ENCODE measurements at places on chromosomes 13 and 19. TPM values are rescaled to one million over a fixed set of nuclear protein-coding genes. Genes with fewer than 3 reads are reported as not detected.

- H3K4me1 ChIP-seq = no peaks in the 10 kb centered on the region
- no peak within 1 kb of the TSS for H3K4me3 ChIP-seq
- no peaks in the 10 kb centered on the region for H3K27me3 ChIP-seq
- H3K27ac ChIP-seq = no peak within 1 kb of the TSS
These were observed at the start of gene LILRA5 for GRCh38 chr19:54312436-54313377. Gene LILRA5, minus strand, starts transcription at chr19:54313166. Its CDS starts 147 bp downstream, at chr19:54313019.

DNA sequence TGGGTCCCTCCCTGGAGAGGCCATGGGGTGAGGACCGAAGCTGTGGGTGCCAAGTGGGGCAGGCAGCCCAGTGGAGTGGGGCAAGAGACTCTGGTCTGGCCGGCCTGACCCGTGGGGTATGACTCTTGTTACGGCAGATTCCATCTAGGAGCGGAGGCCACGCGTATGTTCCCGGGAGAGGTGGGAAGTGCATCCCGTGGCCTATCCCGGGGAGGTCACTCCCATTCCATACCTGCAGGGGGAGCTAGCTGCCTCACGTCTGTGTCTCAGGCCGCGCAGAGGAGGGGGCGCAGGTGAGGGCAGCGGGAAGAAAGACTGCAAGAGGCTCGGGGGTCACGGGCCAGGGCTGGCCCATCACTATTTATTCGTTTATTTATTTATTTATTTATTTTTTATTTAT is 4.9 kb downstream of the CSNK1G2 start:
- no peak overlapping the region for H3K4me3 ChIP-seq
- no peaks in the 10 kb centered on the region for H3K27me3 ChIP-seq
- H3K4me1 ChIP-seq = peaks cover 26% of the 10 kb centered on the region
- DNase-seq = peak; percentile 36
- no peak overlapping the region for H3K27ac ChIP-seq

DNA sequence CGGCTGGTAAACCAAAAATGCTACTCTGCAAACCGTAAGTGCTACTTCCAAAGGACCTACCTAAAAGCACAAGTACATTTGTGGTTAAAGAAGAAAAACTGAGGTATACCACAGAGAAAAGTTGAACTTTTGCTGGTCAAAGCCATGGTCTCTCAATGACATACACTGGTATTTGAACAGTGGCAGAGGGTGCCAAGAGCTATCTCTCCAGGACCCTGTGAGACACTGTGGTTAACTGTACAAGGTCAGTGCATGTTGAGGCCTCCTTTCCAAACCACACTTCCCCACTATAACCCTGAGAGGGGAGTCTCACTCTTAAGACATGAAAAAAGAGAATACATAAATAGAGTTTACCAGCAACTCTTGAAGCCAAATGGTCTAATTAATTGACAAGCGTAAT is 49.5 kb downstream of the COL4A1 start:
- no peaks in the 10 kb centered on the region for H3K36me3 ChIP-seq
- no peak overlapping the region for H3K27ac ChIP-seq
- no peak overlapping the region for H3K4me3 ChIP-seq
- H3K27me3 ChIP-seq = no peaks in the 10 kb centered on the region
- no peak for DNase-seq

GRCh38 chr19:12270854-12271253 is 23.8 kb downstream of the ZNF44 start:
- DNase-seq = no peak
- H3K4me1 ChIP-seq = no peaks in the 10 kb centered on the region
- H3K4me3 ChIP-seq = peak overlapping the region; percentile 9
- H3K36me3 ChIP-seq = peaks cover 46% of the 10 kb centered on the region
- no peak overlapping the region for H3K27ac ChIP-seq

DNA sequence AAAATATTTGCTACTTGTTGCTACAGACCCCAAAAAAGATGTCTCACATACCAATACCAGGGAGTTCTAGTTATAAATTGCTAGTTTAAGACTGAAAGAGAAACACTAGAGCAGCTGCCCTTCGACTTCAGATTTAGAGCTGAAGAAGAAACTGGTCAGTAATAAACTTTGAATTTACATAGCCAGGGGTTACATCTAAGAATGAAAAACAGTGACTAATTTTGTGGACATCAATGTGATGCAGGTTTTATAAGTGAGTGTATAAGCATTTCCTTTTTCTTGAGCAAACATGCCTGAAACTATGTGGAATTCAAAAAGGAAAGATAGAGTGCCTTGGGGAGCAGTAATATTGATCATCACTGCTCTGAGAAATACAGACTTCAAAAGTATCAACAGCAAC is 724.9 kb upstream of the MIR17HG start:
- H3K27me3 ChIP-seq = no peaks in the 10 kb centered on the region
- H3K36me3 ChIP-seq = no peaks in the 10 kb centered on the region
- DNase-seq = no peak
- no peaks in the 10 kb centered on the region for H3K4me1 ChIP-seq

- H3K27me3 ChIP-seq = no peaks in the 10 kb centered on the region
- H3K4me3 ChIP-seq = no peak overlapping the region
- DNase-seq = no peak
- H3K4me1 ChIP-seq = peaks cover 11% of the 10 kb centered on the region
- H3K36me3 ChIP-seq = no peaks in the 10 kb centered on the region
- no peak overlapping the region for H3K27ac ChIP-seq
These were observed 42.8 kb downstream of the SPATA13 start for GRCh38 chr13:24203273-24203672.

DNA sequence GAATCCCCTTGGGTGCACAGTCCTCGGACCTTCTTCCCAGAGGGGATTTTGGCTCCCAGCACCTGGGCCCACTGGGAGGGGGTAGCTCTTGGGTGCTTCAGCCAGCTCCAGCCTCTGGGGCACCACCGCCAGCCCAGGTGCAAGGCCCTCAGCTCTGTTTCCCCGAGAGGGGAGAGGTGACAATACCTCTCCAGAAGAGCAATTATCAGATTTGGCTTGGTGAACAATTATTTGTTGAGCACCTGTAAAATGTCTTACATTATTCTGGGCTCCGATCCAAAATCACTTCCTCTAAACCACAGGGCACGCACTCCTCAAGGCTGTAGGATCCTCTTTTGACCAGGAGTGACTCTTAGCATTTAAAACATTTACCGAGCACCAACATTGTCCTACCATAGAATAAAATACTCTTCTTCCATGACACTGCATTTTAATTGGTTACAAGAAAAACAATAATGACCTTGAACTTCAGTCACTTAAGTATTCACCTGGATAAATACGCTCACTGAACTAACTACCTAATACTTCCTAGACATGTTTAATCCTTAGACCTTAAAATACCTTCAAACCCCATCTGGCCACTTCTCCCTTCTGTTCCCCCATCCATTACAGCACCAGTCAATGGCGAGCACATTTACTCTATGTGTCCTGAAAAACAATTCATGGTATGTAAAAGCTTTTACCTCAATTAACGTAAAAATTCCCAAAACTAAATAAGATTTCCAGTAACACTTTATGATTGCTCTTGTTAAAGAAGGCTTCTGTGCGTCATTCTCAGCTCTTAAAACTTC is 54.8 kb downstream of the ABCC4 start:
- H3K4me3 ChIP-seq = no peak overlapping the region
- H3K4me1 ChIP-seq = no peaks in the 10 kb centered on the region
- no peak for DNase-seq
- peaks cover 3% of the 10 kb centered on the region for H3K36me3 ChIP-seq
- no peaks in the 10 kb centered on the region for H3K27me3 ChIP-seq
- no peak overlapping the region for H3K27ac ChIP-seq

GRCh38 chr13:94946039-94946438 is 233.7 kb upstream of the SOX21 start:
- no peak overlapping the region for H3K27ac ChIP-seq

DNA sequence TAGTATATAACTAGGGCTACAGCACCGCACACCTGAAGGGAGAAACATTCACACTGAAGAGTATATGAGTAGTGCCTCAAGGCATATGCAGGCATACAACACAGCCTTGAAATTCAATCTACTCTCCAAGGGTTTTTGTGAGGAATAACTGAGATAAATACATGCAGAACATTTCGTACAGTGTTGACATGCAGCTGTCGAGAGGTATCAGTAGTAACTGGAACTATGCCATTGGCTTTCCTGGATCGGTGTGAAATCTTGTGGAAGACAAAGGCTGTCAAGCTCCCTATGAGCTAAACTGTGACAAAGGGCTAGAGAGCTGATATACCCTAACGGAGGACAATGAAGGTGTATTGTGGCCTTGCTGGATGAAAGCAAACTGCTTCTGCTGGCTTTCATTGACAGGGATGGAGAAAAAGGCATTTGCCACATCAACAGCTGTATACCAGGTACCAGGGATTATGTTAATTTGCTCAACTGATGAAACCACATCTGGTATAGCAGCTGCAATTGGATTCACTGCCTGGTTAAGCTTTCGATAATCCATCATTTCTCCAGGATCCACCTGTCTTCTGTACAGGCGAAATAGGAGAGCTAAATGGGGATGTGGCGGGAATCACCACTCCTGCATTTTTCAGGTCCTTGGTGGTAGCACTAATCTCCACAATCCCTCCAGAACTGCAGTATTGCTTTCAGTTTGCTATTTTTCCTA is 16.3 kb downstream of the MTRF1 start:
- no peaks in the 10 kb centered on the region for H3K4me1 ChIP-seq
- H3K4me3 ChIP-seq = no peak overlapping the region
- no peak for DNase-seq
- no peaks in the 10 kb centered on the region for H3K27me3 ChIP-seq

DNA sequence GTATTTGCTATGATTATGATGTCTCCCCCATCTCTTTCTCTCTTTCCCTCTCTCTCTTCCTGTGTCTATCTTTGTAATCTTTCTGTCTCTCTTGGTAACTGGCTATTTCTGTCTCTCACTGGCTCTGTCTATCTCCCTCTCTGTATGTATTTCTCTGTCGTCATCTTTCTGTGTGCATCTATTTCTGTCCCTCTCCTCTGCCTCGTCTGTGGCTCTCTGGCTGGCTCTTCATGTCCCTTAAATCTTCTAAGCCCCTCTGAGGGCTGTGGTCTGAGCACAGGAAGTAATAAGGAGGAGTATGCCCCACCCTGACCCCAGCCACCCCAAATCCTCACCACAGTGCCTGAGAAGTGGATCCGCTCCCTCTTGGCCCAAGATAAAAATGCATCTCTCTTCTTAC is 104.4 kb downstream of the DNAJC15 start:
- H3K4me1 ChIP-seq = peaks cover 3% of the 10 kb centered on the region
- no peak for DNase-seq
- no peak overlapping the region for H3K27ac ChIP-seq
- H3K4me3 ChIP-seq = no peak overlapping the region

DNA sequence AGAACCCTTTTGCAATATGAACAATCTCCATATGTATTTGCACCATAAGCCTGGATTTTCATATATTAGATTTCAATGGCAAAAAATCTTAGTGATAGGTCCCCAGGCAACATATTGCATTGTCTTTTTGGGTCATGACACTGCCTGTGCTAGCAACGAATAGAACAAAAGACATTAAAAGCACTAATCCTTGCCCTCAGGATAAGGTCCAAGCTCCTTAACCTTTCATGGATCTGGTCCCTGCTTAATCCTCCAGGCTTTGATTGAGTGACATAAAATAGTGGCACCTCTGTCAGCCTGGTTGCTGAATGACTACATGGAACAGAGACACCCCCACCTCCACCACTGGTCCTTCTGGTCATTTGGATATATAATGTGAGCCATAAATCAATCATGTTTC is 134.4 kb downstream of the RBM26 start:
- H3K27ac ChIP-seq = no peak overlapping the region
- H3K4me3 ChIP-seq = no peak overlapping the region
- no peaks in the 10 kb centered on the region for H3K36me3 ChIP-seq
- no peak for DNase-seq
- H3K4me1 ChIP-seq = no peaks in the 10 kb centered on the region

DNA sequence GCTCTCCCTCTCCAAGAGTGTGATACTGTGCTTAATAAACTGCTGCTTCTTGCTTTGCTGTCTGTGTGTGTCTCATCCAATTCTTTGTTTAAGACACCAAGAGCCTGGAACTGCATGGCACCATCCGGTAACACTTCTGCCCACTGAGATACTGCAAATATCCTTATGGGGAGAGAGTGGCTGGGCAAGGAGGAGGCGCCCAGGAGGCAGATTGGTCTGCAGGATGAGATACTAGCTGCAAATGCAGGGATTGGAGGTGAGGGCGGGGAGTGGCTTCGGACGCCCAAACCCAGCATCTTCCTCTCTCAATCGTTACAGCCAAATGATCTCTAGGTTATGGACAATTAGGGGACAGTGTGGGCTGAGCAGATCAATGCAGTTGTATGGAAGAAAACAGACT is 1.7 kb upstream of the SIGLEC7 start:
- H3K27ac ChIP-seq = no peak overlapping the region
- peaks cover 7% of the 10 kb centered on the region for H3K4me1 ChIP-seq
- no peaks in the 10 kb centered on the region for H3K36me3 ChIP-seq
- no peak for DNase-seq
- no peak overlapping the region for H3K4me3 ChIP-seq
- H3K27me3 ChIP-seq = peaks cover 2% of the 10 kb centered on the region

- no peak overlapping the region for H3K27ac ChIP-seq
- H3K27me3 ChIP-seq = no peaks in the 10 kb centered on the region
- H3K4me1 ChIP-seq = no peaks in the 10 kb centered on the region
- DNase-seq = no peak
- no peaks in the 10 kb centered on the region for H3K36me3 ChIP-seq
These were observed 19.4 kb downstream of the CCL25 start for GRCh38 chr19:8071912-8072311.

NLRP4 gene
- total RNA-seq = not detected

ZNF780B gene
- 10.7 TPM for total RNA-seq

HCN2 gene
- 1.2 TPM for total RNA-seq

MUC16 gene
- total RNA-seq = 0.07 TPM

Measured in CD4-positive, CD25-positive, alpha-beta regulatory T cell (primary cell).